Cortex of kidney (tissue), 1 donor: ENCODE measurements at places on chromosomes 7 and 10.

DNA sequence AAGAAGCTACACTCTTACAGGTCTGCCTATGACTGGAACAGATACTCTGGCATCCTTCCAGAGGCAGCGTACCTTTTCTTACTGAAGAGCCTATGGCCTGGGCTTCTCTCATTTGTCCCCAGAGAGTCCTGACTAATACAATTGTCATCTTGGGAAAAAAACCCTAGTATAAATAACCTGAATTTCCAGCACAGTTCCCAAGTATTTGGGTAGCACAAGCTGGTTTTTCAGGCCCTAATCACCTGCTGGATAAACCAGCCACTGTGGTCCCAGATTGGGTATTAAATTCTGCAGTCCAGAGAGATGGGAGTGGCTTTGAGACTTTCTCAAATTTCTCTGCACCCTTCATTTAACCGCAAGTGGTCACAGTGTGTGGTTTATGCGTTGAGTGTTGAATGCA, 186.8 kb upstream of the NEBL start:
- DNase-seq: no peak

GRCh38 chr7:4175346-4175973, 506.6 kb upstream of the FOXK1 start:
- DNase-seq: no peak

DNA sequence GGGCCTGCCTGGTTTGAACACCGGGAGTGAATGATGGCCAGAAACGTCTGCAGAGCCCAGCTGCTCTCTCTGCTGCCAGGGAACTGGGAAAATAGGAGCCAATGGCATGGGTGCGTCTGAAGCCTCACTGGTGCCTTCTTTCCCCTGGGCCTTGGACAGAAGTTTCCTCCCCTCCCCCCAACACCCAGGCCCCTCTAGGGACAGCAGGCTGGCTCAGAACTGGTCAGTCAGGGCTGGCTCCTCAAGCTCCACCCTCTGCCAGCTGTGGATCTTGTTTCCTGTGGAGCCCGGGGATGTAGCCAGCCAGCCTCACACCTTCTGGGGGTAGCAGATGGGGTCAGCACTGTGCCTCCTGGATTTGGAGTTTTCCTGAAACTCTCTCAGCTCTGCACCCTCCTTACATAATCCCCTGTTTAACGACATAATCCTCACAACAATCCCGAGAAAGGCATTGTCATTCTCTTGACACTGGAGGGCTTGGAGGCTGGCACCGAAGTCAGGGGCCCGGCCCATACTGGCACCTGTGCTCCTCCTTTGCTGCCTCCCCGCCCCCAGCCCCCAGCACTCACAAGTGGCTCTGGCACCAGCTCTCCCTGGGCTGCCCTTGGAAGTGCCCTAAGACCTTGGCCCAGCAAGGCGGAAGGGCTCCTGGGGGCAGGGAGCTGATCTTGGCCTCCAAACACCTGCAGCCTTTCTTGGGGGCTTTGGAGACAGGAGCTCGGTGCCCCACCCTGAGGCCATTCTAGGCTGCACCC, 5.7 kb downstream of the LDB3 start:
- no peak for DNase-seq

- DNase-seq: no peak
Observed at GRCh38 chr7:65251851-65252620, 121.6 kb upstream of the ZNF92 start.

- DNase-seq: no peak
Observed at GRCh38 chr10:13585195-13585751, 1.5 kb upstream of the PRPF18 start.

DNA sequence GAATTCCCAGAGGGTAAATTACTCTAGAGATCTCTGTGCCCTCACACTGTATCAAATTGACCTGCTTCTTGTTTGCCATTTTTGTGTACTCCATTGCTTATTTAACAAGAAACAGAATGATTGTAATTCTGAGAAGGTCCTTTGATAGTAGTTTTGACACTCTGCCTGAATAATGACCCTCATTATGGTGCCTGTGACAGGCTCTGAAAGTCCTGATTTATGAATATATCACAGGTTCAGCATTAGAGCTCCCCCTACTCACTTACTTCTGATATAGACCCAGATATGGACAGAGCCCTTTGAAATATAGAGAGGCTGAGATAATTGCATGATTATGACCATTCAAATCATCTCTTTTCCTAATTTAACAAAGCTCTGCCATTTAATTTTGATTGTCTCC, 465.2 kb downstream of the MDFIC start:
- DNase-seq: no peak

DNA sequence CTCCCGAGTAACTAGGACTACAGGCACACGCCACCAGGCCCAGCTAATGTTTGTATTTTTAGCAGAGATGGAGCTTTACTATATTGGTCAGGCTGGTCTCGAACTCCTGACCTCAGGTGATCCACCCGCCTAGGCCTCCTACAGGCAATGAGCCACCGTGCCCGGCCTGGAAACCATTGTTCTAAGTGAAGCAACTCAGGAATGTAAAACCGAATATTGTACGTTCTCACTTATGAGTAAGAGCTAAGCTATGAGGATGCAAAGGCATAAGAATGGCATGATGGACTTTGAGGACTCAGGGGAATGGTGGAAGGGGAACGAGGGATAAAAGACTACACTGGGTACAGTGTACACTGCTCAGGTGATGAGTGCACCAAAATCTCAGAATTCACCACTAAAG, 235.1 kb upstream of the AUTS2 start:
- no peak for DNase-seq

DNA sequence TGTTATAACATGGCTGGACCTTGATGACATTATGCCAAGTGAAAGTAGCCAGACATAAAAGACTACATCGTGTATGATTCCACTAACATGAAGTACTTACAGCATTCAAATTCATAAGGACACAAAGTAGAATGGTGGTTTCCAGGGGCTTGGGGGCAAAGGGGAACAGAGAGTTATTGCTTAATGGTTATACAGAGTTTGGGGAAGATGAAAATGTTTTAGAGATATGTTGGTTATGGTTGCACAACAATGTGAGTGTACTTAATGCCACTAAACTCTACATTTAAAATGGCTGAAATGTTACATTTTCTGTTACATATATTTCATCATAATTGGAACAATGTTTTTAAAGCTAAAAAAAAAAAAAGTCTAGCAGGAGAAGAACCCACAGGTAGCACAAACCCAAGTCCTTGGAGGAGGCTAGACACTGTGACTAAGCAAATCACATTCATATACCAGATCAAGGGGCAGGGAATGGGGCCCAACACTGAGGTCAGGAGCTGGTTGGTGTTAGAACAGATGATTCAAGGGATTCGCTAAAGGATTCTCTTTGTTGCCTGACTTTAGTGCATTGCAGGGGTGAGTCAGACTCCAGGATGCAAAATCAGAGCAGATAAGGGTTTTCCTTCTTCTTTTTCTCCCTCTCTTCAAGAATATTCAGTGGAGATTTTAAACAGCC, 25.1 kb upstream of the AOAH start:
- DNase-seq: no peak

GRCh38 chr7:74153736-74154135, 20.4 kb upstream of the EIF4H start:
- no peak for DNase-seq

GRCh38 chr10:121654021-121654545, 55.8 kb upstream of the FGFR2 start:
- no peak for DNase-seq

GRCh38 chr10:28668363-28669226, 8.7 kb upstream of the BAMBI start:
- no peak for DNase-seq

DNA sequence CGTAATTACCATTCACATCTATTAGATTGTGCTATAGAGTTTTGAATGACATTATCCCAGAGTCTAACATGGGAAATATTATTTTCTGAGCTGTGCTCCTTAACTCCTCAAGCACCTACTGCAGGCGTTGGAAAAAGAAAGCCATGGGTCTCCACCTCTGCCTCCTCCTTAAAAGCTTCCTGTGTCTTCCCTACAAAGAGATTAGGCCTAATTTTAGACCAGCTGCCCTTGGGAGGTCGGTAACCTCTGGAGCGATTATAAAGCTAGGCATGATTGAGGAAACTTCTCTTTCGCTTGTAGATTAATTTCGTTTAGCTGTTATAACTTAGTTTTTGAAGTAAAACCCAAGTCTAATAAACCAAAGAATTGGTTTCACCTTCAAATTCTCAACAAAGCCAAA, 75.2 kb downstream of the PLXDC2 start:
- no peak for DNase-seq

DNA sequence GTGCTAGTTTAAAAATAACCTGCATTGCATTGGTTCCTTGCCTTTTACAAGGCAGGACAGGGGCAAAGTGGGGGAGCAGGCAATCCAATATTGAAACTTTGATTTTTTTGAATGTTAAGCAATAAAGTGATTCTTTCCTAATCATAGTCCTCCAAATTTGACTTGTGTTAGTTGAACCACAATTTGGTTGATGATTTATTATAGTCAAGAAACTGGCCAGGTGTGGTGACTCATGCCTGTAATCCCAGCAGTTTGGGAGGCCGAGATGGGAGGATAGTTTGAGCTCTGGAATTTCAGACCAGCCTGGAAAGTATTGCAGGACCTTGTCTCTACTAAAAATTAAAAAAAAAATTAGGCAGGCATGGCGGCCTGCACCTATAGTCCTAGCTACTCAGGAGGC, 27.9 kb upstream of the ABLIM1 start:
- no peak for DNase-seq

GRCh38 chr7:107850643-107851042, 40.3 kb upstream of the DLD start:
- no peak for DNase-seq

- DNase-seq: no peak
Observed at GRCh38 chr10:76309741-76310587, 878.5 kb downstream of the LRMDA start.

DNA sequence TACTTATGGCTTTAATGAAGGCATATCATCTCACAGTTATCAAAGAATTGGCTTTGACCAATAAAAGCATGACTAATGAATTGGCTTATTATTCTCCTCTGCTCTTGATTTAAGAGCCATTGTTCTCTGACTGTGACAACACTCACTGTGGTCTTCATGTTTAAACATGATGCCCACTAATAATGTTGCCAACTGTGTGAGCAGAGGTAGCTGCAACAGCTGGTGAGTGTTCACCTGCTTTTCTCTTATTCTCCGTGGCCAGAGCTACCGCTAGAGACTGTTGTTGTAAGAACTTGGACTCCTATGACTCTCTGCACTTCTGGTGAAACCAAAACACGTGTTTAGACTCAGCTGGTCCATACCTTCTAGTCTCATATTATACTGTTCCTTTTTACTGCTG, 335.9 kb downstream of the XPNPEP1 start:
- no peak for DNase-seq

GRCh38 chr7:120226188-120226587, 46.8 kb upstream of the KCND2 start:
- no peak for DNase-seq

GRCh38 chr7:50496569-50496968, 46.4 kb upstream of the FIGNL1 start:
- DNase-seq: no peak

DNA sequence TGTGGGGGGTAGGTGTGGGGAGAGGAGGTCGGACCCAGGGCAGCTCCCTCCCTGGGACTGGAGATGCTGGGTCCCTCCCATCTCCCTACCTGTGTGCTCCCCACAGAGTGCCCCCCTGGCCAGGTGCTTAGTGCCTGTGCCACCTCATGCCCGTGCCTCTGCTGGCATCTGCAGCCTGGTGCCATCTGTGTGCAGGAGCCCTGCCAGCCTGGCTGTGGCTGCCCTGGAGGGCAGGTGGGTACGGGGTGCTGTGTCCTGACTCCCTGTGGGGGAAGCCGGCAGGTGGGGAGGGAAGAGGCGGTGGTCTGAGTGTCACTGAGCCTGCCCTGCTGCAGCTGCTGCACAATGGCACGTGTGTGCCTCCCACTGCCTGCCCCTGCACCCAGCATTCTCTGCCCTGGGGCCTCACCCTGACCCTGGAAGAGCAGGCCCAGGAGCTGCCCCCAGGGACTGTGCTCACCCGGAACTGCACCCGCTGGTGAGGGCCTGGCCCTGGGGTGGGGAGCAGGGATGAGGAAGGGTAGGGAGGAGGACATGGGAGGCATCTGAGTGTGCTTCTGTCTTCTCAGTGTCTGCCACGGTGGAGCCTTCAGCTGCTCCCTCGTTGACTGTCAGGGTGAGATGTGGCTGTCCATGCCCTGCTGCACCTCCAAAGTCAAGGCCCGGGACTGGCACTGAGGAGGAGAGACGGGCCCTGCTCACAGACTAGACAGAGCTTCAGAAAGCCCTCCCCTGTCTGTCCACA, 11.7 kb upstream of the ZNF862 start:
- DNase-seq: no peak

DNA sequence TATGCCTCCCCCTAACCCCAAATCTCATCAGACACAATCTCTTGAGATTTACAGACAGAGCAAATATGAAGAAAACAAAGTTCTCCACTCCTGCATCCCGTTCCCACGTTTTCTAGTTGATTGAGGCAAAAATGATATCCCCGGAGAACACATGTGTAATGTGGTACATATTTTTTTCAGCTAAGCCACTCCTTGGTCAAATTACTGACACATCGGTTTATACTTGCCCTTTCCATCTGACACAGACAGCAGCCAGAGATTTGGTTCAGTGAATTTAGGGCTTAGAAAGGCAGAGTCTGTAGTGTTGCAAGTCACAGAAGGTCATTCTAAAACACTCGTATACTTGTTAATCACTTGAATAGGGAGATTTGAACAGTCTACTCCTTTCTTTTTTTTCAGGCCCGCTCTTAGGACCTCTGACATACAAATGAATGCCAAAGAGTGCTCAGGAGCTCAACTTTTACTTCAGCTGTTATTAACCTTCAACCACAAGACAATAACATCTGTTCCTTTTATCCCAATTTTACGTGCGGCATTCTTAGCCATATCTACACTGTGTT, 1.8 kb upstream of the DDX50 start:
- no peak for DNase-seq

GRCh38 chr10:28737096-28737495, 59.8 kb downstream of the BAMBI start:
- no peak for DNase-seq

DNA sequence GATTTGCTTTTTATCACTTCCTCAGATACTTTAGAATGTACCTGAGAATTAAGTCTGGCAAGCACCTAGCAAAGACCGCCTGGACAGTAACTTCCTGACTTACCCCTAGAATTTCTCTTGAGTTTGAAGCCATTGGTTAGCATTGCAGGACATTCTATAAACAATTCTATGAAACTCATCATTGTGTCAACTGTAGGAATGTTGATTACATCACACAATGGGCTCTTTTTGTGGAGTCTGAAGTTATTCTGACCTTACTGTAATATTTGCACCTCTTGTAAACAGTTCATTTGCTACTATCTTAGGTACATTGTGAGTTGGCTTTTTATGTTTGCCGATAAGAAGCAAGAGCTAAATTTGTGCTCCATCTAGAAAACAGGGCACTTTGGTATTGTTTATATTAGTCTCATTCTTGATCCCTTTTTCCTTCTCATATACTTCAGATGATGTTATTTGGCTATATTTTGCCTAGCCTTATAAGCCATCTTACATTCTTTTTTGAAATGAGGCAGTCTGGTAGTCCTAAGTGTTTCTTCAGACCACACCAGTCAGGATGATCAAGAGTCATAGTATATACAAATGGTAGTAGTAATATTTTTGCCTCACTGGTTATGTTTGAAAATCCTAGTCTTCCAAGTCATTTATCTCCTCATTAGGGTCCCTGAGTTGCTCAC, 52.4 kb downstream of the CASD1 start:
- no peak for DNase-seq

- no peak for DNase-seq
Observed at GRCh38 chr7:101896316-101896715, 78.9 kb downstream of the CUX1 start.
